ENCODE measurements at places on chromosomes 3 and 15.

DNA sequence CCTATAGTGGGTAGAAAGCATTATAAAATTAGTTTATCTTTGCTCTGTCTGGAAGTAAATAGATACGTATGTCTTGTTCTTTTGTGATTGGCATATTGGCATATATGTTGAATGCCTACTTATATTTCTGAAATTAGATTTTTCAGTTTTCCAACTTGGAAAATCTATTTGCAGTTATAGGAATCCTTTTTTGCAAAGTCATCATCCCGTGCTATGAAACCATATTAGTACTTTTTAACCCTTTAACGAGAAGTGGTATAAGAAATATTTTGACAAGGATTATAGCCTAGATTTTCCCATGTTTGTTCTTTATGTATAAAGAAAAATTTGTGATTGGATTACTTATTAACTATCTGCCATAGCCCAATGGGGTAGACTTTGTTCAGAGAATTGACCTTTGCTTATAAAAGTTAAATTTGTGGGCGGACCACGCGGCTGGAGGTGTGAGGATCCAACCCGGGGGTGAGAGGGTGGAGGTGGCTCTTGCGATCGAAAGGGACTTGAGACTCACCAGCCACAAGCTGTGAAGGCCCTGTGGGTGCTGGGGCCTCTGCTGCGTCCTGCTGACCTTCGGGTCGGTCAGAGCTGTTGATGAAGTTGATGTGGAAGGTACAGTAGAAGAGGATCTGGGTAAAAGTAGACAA, 5.9 kb downstream of the LRRC28 start:
- no peak for DNase-seq

- DNase-seq, result no peak
Measured at GRCh38 chr3:174767406-174767805, 91.7 kb upstream of the NAALADL2 start.

DNA sequence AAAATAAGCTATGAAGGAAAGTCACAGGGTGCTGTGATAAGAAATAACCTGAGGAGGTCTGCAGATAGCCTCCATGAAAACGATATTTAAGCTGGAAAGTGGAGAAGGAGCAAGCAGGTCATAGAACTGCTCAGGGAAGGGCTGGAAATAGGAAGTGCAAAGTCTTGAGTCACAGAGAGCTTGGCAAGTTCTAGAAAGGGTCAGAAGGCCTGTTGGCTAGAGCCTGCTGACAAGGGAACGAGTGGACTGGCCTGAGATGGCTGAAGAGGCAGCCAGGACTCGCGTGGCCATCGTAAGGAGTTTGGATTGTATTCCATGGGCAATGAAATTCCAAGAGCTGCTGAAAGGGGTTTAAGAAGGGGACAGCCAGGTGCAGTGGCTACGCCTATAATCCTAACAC, 64.7 kb upstream of the IL12A start:
- DNase-seq, result peak; percentile 23

GRCh38 chr15:99343881-99344551, 92.7 kb downstream of the LRRC28 start:
- DNase-seq, result no peak

DNA sequence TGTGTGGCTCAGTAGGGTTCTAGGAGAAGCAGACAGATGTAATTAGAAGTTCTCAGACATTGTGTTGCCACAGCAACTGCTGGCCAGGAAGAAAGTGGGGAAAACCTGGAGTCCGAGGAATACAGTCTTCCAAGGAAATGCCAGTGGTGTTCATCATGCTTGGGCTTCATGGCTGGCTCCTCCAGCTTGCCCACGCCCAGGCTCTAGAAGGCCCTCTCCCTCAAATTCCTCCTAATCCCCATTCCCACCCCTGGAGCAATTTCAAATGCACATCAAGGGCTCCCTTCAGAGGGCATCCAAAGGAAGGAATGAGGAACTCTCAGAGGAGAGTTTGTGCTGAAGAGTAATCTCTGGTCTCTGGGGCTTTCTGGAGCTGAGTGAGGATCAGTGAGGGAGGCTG, 21.9 kb downstream of the FSTL1 start:
- no peak for DNase-seq

GRCh38 chr15:100109486-100110035, 232.2 kb downstream of the ADAMTS17 start:
- DNase-seq, result no peak

- DNase-seq, result no peak
Measured at GRCh38 chr3:30002797-30003196, 603.6 kb upstream of the TGFBR2 start.

DNA sequence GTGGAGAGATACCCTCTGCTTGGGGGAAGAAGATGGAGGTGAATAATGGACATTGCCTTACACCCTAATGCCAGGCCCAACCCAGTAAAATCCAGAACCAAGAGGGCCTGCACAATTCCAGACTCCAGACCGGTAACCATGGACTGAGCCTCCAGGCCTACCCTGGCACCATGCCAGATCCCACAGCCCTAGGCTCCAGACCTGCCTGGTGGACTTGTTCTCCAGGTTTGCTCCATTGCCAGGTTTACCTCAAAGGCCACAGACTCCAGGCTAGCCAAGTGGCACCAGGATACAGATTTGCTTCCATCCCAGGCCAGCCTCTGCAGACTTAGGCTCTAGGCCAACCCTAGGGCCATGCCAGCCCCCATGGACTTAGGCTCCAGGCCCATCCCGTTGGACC, 14.0 kb downstream of the PLCH1 start:
- DNase-seq, result no peak

DNA sequence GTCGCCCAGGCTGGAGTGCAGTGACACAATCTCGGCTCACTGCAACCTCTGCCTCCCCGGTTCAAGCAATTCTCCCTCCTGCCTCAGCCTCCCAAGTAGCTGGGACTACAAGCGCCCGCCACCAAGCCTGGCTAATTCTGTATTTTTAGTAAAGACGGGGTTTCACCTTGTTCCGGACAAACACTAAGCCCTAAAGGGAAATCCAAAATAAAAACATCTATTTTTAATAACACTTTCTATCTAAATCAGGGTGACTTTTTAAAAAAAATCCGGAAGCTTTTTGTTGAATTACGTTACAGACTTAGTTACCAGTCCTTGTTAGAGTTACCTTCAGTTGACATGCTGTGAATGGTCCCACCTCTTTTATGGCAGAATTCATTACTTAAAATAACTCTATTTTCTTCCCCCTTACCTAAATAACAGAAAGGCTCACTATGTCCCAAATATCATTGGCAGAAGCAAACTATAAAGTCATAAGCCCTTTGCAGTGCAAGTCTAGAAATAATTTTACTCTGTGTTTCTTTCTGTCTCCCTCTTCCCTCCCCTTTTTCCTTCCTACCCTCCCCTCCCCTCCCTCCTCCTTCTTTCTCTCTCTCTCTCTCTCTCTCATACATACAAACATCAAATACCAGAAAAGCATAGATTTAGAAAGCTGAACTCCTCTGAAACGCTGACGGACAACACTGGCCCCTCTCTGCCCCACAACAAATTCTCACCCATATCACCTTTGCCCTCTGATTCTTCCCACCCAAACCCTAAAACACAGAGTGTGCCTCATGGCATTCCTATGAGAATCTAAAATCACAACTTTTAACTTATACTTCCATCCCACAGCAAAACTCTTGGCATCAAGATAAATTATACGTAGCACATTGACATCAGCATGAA, 18.3 kb downstream of the THBS1 start:
- peak; percentile 38 for DNase-seq

- DNase-seq, result no peak
Measured at GRCh38 chr15:31346367-31347066, 19.9 kb downstream of the KLF13 start.

GRCh38 chr15:80153900-80154299, 1.1 kb downstream of the FAH start:
- peak; percentile 51 for DNase-seq

- no peak for DNase-seq
Measured at GRCh38 chr15:87942316-87942715, 314.2 kb downstream of the NTRK3 start.

GRCh38 chr3:185733980-185734724, 90.7 kb downstream of the IGF2BP2 start:
- DNase-seq, result peak; percentile 83

DNA sequence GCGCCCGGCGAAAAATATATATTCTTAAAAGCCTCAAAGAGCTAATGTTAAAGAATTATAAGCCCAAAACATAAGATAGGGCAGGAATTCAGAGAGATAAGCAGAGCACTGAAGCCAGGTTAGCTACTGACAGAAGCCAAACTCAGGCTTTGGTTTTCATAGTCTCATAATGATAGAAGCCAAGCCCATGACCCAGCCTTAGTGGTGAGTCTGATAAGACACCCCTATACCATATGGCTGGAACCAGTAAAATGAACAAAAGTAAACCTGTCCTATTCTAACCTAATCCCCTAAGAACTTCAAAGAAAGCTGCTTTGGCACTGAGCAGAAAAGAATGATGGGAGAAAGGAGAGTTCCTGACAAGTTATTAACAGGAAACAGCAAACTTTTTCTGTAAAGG, 25.9 kb downstream of the MYO9A start:
- DNase-seq, result no peak

- no peak for DNase-seq
Measured at GRCh38 chr3:122580470-122580869, 3.0 kb downstream of the PARP15 start.

- DNase-seq, result no peak
Measured at GRCh38 chr3:65665915-65666314, 372.8 kb downstream of the MAGI1 start.

GRCh38 chr3:133448478-133449122, 48.7 kb downstream of the BFSP2 start:
- no peak for DNase-seq

GRCh38 chr3:139541532-139542288, 2.2 kb upstream of the RBP1 start:
- DNase-seq, result no peak

DNA sequence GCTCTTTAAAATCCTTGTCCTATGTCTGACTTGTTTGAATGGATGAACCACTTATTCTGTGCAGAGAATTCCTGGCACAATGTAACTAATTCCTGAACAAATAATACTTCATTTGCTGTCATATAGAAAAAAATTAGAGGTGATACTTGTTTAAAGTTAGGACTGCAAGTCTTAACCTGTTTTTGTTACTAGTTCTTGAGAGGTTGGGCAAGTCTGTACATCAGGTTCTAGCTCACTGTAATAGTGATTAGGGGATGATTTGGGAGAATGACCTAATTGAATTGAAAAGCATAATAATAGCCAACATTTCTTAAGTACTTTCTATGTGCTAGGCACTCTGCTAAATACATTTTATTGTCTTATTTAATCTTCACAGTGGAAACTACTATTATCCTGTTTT, 49.3 kb downstream of the GMPS start:
- no peak for DNase-seq

DNA sequence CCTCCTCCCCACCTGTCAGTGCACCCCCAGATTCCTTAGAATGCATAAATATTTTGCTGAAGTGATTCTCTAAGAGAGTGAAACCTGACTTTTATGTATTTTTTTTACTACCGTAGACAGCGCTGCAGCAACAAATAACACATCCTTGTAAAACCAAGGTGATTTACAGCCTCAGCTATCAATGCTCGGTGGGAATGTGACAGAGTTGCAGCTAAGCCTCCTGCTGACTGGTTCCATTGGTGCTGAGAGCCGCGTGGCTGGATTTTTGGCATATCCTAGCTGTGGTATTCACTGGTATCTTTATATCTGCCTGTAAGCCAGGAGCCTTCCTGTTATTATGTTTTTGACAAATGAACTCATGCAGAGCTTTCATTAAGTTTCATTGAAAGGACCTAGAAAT, 11.0 kb downstream of the FGD5 start:
- DNase-seq, result no peak

GRCh38 chr3:185852635-185853034, 27.8 kb upstream of the IGF2BP2 start:
- peak; percentile 34 for DNase-seq

GRCh38 chr3:24352893-24353553, 141.6 kb downstream of the THRB start:
- no peak for DNase-seq

DNA sequence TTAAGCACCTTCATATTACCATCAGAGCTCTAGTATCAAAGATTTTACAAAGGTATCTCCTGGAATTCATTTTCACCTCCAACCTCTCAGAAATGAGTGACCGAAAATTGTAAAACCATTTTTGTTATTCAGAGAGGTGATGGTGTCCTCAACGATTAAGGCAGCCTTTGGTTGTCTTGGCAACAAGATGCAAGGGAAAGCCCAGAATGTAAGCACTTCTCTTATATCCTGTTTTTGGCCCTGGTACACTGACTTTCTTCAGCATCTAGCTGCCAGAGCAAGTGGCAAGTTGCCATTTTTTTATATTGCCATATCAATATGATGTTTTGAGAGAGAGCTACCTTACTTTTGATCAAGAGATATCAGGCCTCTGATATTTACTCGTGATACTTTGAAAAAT, 384.9 kb upstream of the NECTIN3 start:
- DNase-seq, result peak; percentile 32

- DNase-seq, result no peak
Measured at GRCh38 chr3:194009892-194010533, 125.9 kb upstream of the HES1 start.

DNA sequence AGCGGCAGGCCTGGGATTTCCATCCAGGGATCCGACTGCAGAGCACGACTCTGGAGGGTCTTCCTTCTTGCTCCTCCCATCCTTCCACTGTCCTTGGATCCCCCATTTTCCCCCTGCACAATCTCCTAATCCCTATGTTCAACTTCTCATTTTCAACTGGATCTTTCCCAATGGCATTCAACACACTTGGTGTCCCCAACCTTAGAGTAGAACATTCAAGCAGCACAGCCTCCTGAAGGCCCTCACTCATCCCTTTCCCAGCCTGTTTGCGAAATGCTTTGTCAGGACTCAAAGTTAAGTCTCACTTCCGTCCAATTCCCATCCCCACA, 32.3 kb downstream of the RPN1 start:
- no peak for DNase-seq

- peak; percentile 97 for DNase-seq
Measured at GRCh38 chr3:8443829-8444791, 57.5 kb upstream of the LMCD1 start.

DNA sequence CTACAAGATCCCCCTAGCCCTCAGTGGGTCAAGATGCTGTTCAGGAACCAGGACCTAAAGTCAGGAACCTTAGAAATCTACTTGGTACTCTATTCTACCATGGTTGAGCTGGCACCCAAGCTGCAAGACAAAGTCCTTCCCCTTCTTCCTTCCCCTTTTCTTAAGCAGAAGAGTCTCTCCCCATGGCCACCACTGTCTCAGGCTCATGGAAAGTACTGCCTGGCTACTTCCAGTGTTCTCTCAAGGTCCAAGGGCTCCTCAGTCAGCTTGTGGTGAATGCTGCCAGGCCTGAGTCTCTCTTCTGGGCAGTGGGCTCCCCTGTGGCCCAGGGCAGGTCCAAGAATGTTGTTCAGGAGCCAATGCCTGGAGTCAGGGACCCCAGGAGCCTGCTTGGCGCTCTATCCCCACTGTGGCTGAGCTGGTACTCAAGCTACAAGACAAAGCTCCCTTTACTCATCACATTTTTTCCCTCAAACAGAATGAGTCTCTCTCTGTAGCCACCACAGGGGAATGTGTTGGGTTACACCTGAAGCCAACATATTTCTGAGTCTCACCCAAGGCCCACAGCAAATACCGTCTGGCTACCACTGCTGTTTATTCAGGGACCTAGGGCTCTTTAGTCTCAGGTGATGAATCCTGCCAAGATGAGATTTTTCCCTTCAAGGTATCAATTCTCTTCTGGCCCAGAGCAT, 18.1 kb upstream of the SLC27A2 start:
- DNase-seq, result no peak

GRCh38 chr3:110139821-110140220, 802.5 kb upstream of the DPPA4 start:
- no peak for DNase-seq

- DNase-seq, result peak; percentile 10
Measured at GRCh38 chr3:118782755-118783202, 251.9 kb downstream of the IGSF11 start.

GRCh38 chr3:172107403-172107802, 68.0 kb downstream of the FNDC3B start:
- DNase-seq, result no peak

GRCh38 chr15:89469426-89470096, 26.8 kb downstream of the RHCG start:
- DNase-seq, result no peak

Data from fibroblast of lung (primary cell).